ENCODE measurements at places on chromosomes 5 and 9.

- H3K27me3 ChIP-seq: no peaks in the 10 kb centered on the region
- H3K27ac ChIP-seq: no peak overlapping the region
- H3K4me1 ChIP-seq: no peaks in the 10 kb centered on the region
- DNase-seq: no peak
- H3K4me3 ChIP-seq: no peak overlapping the region
These were observed 2174.1 kb upstream of the WWC1 start for GRCh38 chr5:166117072-166118066.

- no peak for DNase-seq
- no peak overlapping the region for H3K4me3 ChIP-seq
- H3K27me3 ChIP-seq: no peaks in the 10 kb centered on the region
- no peak overlapping the region for H3K27ac ChIP-seq
- no peaks in the 10 kb centered on the region for H3K36me3 ChIP-seq
- peaks cover 4% of the 10 kb centered on the region for H3K4me1 ChIP-seq
These were observed 101.4 kb upstream of the CD180 start for GRCh38 chr5:67297802-67298532.

GRCh38 chr5:36623832-36624231, 17.4 kb downstream of the SLC1A3 start:
- H3K36me3 ChIP-seq: no peaks in the 10 kb centered on the region
- H3K27me3 ChIP-seq: no peaks in the 10 kb centered on the region
- no peak overlapping the region for H3K27ac ChIP-seq
- no peak for DNase-seq

- H3K4me3 ChIP-seq: no peak overlapping the region
- no peaks in the 10 kb centered on the region for H3K27me3 ChIP-seq
- no peak for DNase-seq
- no peaks in the 10 kb centered on the region for H3K36me3 ChIP-seq
These were observed 375.3 kb upstream of the PRR16 start for GRCh38 chr5:120088836-120089235.

DNA sequence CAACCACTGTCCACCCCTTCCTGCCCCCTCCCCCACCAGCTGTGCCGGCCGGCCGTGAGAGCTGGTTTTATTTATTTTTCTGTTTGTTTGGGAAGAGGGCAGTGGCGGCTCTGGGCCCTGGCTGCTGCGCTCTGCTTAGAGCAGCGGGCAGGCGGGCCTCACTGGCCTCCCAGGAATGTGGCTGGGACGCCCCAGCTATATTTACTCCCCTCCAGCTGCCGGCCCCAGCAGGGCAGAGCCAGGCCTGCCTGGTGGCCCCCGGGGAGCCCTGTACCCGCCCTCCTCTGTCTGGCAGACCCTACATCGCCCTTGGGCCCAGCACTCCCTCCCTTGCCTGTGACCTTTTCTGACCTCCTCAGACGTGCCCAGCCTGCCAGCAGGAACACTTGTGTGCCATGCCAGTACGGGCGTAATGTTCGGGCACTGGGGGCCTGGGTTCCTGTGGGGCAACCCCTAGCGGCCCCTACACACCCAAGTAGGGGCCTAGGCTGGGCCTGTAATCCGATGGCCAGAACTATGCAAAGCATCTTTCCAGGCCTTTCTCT, 7.7 kb downstream of the CXXC5 start:
- H3K27me3 ChIP-seq: no peaks in the 10 kb centered on the region
- no peak overlapping the region for H3K4me3 ChIP-seq
- peaks cover 1% of the 10 kb centered on the region for H3K4me1 ChIP-seq
- no peaks in the 10 kb centered on the region for H3K36me3 ChIP-seq
